Stimulated activated CD8-positive, alpha-beta memory T cell treated with anti-CD3 and anti-CD28 coated beads, Interleukin-7, amount 100 ng/mL, for 24 hours (primary cell): ENCODE measurements at places on chromosomes 5 and 9.
A peak's percentile ranks its signal among the peaks of the same experiment; 100 is the strongest.

DNA sequence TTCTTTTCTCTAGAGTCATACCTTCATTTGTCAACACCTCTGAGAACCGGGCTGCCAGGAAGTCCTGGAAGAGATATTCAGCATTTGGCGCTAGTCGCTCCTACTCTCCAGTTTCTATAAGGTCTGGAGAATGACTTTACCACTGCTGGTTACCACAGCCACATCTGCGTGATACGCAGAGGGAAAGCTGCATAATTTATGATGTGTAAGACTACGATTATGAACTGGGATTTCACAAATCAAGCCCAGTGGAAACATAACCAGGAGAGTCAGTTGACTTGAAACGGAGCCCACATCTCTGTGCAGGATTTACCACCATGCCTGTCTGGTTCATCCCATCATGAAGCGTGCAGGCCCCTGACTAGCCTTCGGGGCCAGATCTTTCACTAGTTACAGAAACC is 72.6 kb downstream of the FGF1 start:
- no peak for DNase-seq

- DNase-seq, result no peak
Observed at GRCh38 chr5:123929055-123929474, 417.1 kb downstream of the CSNK1G3 start.

DNA sequence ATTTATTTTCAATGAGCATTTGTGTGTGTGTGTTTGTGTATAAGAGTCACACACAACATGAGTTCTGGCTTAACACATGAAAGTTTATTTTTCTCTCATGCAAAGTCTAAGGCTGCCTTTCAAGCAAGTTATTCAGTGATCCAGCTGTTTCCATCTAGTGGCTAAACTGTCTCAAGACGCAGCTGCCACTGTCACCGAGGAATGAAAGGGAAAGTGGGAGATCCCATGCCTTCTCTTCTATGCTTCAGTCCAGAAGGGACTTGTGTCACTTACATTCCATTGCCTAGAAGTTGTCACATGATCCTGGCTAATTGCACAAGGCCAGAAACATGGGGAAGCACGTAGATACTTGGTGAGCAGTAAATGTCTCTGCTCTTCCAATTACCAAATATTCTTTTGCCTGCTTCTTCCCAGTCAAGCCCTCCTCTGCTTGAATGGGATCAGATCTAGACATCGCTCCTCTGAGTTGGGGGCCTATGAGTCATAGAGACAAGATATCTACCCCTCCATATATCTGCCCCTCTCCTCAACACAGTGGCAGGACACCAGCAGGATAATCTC is 30.4 kb upstream of the SLIT3 start:
- no peak for DNase-seq

DNA sequence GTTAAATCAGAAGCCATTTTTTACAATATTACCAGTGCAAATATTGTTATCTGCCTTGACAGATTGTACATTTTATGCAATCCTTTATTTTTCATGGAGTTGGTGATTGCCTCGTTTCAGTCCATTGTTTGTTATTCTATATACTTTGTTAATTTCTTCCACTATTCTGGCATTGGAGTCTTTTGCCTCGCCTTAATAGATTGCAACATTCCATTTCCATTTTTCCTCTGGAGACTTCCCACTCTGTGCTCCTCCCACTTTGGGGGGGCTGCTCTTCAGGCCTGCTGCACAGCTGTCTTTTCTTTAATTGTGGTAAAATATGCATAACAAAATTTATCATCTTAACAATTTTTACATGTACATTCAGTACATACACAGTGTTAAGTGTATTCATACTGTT is 4.4 kb upstream of the DCAF10 start:
- DNase-seq, result no peak

GRCh38 chr5:68464424-68464823 is 248.9 kb downstream of the PIK3R1 start:
- DNase-seq, result peak; percentile 15

DNA sequence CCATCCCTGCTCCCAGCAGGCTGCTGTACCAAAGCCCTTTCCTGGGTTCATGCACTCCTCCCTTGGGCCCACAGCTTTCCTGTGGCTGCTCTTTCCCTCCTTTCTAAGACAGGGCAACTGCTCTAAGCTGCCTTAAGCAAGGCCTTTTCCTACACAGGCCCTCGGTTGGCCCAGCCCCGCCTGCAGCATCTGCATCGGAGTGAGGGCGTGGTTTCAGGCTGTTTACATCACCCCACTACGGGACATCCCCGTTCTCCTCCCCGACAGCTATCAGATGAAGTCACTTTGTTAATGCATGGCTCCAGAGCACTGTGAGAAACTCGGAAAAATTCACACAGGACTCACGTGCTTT is 3.4 kb downstream of the DPH7 start:
- no peak for DNase-seq

GRCh38 chr5:11525020-11525419 is 379.2 kb downstream of the CTNND2 start:
- no peak for DNase-seq

DNA sequence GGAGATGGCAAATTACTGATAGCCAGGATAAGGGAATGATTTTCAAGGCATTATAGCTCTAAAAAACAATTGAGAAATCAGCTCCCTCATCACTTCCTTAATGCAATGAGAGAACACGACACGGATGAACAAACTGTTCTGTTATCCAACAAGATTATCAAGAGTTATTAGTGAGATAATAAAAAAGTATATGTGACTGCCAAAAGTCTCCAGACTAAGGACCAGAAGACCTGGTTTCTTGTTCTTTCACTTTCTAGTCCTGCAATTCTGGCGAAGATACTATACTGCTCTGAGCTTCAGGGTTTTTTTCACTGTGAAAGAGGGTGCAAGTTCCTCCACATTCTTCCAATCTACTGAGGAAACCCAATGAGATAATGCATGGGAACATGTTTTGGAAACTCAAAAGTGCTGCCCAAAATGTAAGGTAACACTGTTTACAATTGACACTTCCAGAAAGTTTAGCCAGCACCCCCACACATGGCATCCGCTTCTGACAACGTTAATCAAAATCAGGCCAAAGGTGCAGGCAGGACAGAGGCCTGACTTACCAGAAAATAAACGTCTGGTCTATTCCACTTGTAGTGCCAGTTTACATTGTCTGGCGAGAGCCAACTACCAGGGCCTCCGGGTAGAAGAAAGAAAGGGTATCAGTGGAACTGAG is 254.2 kb downstream of the DOCK8 start:
- DNase-seq, result no peak

DNA sequence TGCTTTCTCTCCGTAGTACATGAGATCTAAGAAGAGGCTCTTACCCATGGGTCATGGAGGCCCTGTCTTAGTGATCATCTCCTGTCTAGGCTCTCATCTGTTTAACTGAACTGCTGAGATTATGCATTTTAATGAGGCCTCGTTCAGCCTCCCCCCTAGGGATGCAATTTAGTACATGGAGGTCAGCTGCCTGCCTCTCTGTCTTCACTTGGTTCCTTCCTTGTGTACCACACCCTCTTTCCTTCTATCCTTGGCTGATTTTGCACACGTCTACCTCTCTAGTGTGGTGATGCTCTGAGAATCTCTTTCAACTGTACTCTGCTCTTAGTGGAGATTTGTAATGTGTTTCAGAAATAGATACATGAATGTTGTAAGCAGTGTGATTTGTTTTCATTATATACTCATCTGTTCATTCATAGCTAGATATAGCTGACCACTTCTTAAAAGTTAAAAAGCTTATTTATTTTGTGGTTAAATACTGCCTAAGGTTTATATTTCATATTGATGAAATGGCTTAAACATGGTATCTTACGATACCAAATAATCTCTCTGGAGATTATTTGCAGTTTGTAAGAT is 3.5 kb upstream of the ACTBL2 start:
- no peak for DNase-seq

DNA sequence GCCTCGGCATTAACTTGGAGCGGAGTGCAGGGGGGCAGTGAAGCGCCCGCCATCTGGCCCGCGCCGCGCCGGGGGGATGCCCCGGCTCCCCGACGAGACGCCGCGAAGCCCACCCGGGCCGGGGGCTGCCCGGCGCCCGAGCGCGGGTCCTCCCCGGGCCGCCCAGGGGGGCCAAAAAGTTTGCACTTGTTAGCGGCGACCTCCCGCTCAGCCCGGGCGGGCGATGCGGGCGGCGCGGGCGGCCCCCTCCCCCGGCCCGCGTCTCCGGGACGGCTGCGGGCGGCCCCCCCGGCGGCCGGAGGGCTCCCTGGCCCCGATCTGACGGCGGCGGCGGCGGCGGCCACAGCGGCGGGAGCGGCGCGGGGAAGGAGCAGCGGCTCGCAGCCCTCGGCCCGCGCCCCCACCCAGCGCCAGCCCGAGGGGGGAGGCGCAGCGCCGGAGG is at the start of gene NTNG2:
Gene NTNG2 (plus strand): TSS at position 316 of the 442 bp plus-strand sequence. CDS start 4,774 bp downstream, outside the sequence.
- no peak for DNase-seq

DNA sequence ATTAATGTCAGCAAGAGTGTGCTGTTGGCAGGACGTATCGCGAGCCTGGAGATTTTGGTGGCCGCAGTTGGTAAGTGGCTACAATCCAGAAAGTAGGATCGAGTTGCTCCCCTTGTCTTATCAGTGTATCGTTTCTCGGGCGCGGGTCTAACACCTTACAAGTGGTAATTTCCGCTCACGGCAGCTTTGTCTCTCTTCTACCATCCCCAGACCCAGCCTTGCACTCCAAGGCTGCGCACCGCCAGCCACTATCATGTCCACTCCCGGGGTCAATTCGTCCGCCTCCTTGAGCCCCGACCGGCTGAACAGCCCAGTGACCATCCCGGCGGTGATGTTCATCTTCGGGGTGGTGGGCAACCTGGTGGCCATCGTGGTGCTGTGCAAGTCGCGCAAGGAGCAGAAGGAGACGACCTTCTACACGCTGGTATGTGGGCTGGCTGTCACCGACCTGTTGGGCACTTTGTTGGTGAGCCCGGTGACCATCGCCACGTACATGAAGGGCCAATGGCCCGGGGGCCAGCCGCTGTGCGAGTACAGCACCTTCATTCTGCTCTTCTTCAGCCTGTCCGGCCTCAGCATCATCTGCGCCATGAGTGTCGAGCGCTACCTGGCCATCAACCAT is 1.1 kb downstream of the PTGER4 start:
- DNase-seq, result no peak

DNA sequence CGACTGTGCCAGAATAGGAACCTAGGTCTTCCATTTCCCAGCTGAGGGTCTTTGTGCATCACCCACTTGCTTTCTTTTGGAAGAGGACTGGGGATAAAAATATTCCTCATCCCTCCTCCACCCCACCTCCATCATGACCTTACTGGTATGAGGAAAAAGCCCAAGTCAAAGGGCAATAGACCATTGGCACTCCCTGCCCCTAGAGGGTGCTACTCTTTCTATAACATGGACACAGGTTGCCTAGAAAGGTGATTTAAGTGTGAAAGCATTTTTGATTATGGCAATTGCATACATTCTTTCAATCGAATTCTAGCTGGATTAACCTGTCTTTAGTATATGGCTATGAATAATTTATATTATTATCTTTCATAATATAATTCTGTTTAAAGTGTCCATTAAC is 22.8 kb upstream of the ZNF618 start:
- no peak for DNase-seq
